Liver (tissue), 10 donors: ENCODE measurements at places on chromosomes 12 and 14. TPM values are rescaled to one million over a fixed set of nuclear protein-coding genes. Genes with fewer than 3 reads are reported as not detected.

DNA sequence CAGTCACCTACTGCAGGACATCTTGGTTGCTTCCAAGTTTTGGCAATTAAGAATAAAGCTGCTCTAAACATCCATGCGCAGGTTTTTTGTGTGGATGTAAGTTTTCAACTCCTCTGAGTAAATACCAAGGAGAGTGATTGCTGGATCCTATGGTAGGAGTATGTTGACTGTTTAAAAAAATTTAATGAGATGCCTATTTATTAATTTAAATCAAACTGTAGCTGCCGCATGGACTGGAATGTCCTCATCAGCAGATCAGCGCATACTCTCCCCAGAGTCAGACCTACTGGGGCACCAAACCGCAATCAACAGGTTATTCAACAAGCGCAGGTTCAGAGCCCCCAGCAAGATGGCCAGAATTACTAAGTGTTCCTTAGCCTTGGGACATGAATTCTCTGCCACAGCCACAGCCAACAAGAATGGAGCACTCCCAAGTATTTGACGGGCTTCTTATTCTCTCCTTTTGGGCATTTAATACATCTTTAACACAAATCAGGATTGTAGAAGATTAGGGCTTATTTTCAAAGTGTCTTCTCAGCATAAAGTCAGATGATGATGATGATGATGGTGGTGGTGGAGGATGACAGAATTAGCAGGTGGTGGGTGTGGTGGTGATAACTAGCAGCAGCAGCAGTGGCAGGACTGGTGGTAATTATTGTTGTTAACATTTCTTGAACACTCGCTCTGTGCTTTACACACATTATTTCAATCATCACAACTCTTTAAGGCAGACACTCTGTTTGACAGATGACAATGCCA is 170.7 kb downstream of the CHST11 start:
- no peaks in the 10 kb centered on the region for H3K27me3 ChIP-seq
- H3K27ac ChIP-seq: no peak overlapping the region
- H3K4me3 ChIP-seq: no peak overlapping the region
- H3K36me3 ChIP-seq: no peaks in the 10 kb centered on the region
- H3K4me1 ChIP-seq: no peaks in the 10 kb centered on the region

GRCh38 chr12:49298160-49298559 is 3.2 kb downstream of the PRPH start:
- H3K27ac ChIP-seq: no peak overlapping the region
- no peaks in the 10 kb centered on the region for H3K36me3 ChIP-seq
- no peaks in the 10 kb centered on the region for H3K4me1 ChIP-seq
- peaks cover 13% of the 10 kb centered on the region for H3K27me3 ChIP-seq

- H3K36me3 ChIP-seq: peaks cover 8% of the 10 kb centered on the region
- DNase-seq: no peak
- H3K27me3 ChIP-seq: no peaks in the 10 kb centered on the region
- peaks cover 7% of the 10 kb centered on the region for H3K4me1 ChIP-seq
Observed at GRCh38 chr12:27644158-27644845, 51.9 kb upstream of the REP15 start.

- no peaks in the 10 kb centered on the region for H3K27me3 ChIP-seq
- no peak overlapping the region for H3K4me3 ChIP-seq
- no peak for DNase-seq
- H3K4me1 ChIP-seq: no peaks in the 10 kb centered on the region
- no peaks in the 10 kb centered on the region for H3K36me3 ChIP-seq
Observed at GRCh38 chr14:43132441-43132840, 1374.6 kb downstream of the FSCB start.

- H3K27me3 ChIP-seq: no peaks in the 10 kb centered on the region
- H3K4me3 ChIP-seq: peak overlapping the region; percentile 99
- H3K36me3 ChIP-seq: no peaks in the 10 kb centered on the region
Observed at GRCh38 chr14:73645248-73645610, 443 bp downstream of the DNAL1 start.

- H3K4me3 ChIP-seq: no peak overlapping the region
- no peak for DNase-seq
- H3K36me3 ChIP-seq: no peaks in the 10 kb centered on the region
- H3K27me3 ChIP-seq: no peaks in the 10 kb centered on the region
- H3K4me1 ChIP-seq: no peaks in the 10 kb centered on the region
Observed at GRCh38 chr12:130068741-130069140, 93.5 kb upstream of the FZD10 start.

DNA sequence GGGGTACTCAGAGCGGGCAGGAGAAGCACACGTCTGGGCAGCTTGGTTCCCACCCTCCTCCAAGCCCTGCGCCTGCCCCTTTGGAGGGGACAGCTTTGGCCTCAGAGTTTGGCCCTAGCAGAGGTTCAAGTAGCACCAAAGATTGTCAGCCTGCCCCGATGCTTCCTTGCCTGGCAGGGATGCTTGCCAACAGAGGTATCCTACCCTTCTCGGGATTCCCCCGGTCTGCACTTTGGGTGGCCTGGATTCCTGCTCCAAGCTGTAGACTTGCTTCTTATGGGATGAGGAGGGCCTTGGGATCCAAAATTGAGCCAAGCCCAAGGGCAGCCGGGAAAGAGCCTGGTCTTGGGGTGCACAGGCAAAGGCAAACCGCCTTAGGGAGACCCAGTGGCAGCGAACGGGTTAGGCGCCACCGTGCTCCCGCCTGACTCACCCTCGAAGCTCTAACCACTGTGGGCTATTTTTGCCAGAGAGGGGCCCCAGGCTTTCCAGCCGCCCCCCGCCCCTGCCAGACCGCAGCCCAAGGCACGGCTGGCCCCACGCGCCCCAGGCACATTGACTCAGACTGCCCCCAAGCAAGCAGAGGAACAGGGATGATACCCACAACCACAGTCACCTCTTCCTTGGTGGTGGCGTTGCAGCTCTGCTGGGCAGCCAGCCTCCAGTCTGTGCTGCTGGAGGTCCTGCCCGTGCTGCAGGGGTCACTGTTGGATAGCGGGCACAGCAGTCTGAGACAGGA is 847 bp upstream of the WNT10B start:
- H3K4me1 ChIP-seq: peaks cover 16% of the 10 kb centered on the region
- H3K27me3 ChIP-seq: peaks cover 6% of the 10 kb centered on the region
- no peaks in the 10 kb centered on the region for H3K36me3 ChIP-seq

DNA sequence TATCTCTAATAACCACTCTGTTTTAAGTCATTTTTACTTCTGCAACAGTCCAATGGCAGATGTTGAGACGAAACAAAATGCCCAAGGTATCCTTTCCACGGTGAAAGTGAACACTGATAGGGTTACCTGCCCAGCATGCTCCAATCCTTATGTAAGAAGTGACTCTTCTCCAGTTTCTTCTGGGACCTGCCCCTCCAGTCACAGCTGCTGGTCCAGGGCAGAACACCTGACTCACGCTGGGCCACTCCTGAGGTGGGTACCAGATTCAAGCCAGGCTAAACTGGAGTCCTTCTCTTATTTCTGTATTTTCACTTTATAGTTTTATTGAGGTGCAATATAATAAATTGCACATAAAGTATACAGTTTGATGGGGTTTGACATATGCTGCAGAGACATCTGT is 16.7 kb downstream of the NT5DC3 start:
- no peak overlapping the region for H3K27ac ChIP-seq
- no peak overlapping the region for H3K4me3 ChIP-seq
- no peaks in the 10 kb centered on the region for H3K36me3 ChIP-seq
- H3K4me1 ChIP-seq: no peaks in the 10 kb centered on the region
- no peak for DNase-seq

DNA sequence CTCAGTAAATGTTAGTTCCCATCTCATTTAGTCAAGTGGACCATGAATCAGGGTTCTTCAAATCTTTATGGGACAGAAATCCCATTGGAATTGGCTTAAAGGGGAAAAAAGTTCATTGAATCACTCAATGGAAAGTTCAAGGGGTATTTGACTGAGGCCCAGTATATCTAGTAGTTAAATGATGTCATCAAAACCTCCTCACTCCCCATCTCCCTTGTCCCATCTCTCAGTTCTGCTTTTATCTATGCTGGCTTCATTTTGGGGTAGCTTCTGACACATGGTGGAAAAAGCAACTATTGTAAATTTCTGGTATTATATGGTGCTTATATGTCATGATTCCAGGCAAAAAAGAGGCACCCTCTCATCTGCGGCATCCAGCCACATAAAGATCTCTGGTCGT is 51.9 kb downstream of the DAAM1 start:
- H3K4me1 ChIP-seq: no peaks in the 10 kb centered on the region
- no peaks in the 10 kb centered on the region for H3K27me3 ChIP-seq
- H3K36me3 ChIP-seq: peaks cover 2% of the 10 kb centered on the region
- no peak overlapping the region for H3K27ac ChIP-seq

GRCh38 chr14:87001333-87001732 is 991.6 kb downstream of the GALC start:
- no peak for DNase-seq
- no peaks in the 10 kb centered on the region for H3K4me1 ChIP-seq
- no peak overlapping the region for H3K4me3 ChIP-seq
- no peak overlapping the region for H3K27ac ChIP-seq

The ANGEL1 gene
- 12.0 TPM for total RNA-seq

The IAPP gene
- not detected for total RNA-seq

The GNPNAT1 gene
- 50.9 TPM for total RNA-seq

The SOX5 gene
- 8.4 TPM for total RNA-seq

The MYO1H gene
- not detected for total RNA-seq

The VPS37B gene
- 4.4 TPM for total RNA-seq
